Activated naive CD4-positive, alpha-beta T cell (primary cell): ENCODE measurements at places on chromosomes 11 and 22.

GRCh38 chr22:29369460-29369859 is 18.9 kb downstream of the AP1B1 start:
- DNase-seq: no peak

DNA sequence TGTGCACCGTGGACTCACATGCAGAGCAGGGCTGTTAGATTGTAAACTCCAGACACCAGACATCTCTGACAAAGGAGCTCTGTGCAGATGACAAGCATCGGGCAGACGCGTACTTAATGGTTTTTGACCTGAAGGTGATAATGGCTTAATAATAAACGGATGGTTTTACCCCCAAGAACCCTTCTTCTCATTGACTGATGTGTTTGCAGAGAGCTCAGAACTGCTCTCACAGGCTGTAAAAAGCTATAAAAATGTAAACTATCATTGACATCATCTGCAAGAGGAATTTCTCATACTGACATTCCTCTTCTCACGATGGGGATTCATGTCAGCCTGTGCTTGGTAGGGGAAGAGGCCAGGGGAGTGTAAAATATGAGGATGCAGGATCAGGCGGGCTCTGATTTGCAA is 8.6 kb upstream of the ARHGAP8 start:
- DNase-seq: no peak

DNA sequence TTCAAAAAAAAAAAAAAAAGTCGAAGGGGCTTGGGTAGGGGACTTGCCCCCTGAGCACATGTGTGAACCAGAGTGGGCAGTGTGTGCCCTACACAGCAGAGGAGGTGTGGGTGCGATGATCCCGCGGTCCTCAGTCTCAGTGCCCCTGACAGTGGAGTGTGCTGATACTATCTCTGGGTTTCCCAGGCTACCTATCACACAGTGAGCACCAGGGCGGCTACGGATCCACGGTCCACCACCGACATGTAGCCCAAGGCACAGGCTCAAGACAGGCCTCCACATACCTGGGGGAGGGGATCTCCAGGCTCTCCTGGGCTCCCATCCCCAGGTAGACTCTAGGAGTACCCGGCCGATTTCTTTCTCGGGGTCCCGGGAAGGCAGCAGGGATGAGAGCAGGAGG is 9.1 kb downstream of the B3GAT1 start:
- DNase-seq: no peak

DNA sequence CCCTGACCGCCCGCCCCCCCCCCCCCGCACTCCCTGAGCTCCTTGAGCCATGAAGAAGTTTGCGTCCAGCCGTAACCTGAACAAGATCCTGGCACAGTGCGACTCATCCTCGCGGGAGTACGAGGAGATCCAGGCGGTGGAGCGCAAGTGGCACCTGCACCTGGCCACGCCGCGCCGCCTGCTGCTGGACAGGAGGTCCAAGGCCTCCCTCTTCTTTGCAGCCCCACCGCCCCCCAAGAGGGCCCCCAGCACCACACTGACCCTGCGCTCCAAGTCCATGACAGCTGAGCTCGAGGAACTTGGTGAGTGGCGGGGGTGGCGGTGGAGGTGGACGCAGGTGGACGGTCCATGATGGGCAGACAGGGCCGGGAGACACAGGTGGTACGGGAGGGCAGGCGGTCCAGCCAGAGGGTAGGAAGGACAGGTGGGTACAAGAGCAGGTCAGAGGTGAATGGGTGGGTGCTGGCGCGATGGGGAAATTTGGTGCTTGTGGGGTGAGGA is 32.1 kb upstream of the ACR start:
- DNase-seq: no peak

DNA sequence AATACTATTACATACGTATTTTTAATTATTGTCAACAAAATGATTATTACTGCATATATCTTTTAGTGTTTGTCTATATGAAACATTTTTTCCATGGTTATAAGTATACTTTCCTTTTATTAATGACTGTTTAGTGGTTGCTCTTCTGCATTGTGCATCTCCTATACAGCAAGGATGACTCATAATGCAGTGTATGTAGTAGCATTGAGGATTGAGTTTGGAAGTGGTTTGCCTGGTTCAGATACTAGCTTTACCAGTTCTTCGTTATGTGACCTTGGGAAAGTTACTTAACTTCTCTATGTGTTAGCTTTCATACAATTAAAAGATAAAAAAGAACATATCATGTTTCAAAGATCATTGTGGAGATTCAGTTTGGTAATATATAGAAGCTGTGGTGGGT is 44.1 kb downstream of the CHORDC1 start:
- DNase-seq: no peak

GRCh38 chr11:79428406-79428805 is 12.4 kb downstream of the TENM4 start:
- DNase-seq: no peak

GRCh38 chr11:16357775-16358174 is 1.4 kb upstream of the SOX6 start:
- DNase-seq: no peak

DNA sequence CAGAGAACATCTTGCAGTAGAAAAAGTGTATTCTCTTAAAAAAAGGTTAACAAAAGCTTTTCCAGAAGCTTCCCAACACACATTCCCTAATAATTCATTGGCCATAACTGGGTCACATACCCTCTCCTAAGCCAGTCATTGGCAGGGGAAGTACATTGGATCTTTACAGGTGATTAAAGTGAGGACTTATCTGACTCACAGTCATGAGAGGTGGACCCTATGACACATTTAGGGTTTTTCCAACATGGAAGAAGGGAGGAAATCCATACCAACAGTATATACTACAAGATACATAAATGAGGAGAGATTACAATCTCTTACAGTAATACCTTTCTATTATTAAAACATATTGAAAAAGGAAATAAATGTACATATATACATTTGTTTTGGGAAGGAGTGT is 72.2 kb downstream of the CCDC73 start:
- no peak for DNase-seq
